Stimulated activated CD8-positive, alpha-beta memory T cell treated with anti-CD3 and anti-CD28 coated beads, Interleukin-4, amount 100 ng/mL, for 1 hour (primary cell): ENCODE measurements at places on chromosomes 3 and 15.

- peak; percentile 54 for DNase-seq
Observed at GRCh38 chr3:16319307-16319706, 54.3 kb downstream of the OXNAD1 start.

- no peak for DNase-seq
Observed at GRCh38 chr3:37646865-37647264, 214.8 kb upstream of the CTDSPL start.

- no peak for DNase-seq
Observed at GRCh38 chr3:126577261-126577660, 18.5 kb upstream of the C3orf22 start.

GRCh38 chr3:1131166-1131565 is 38.3 kb downstream of the CNTN6 start:
- DNase-seq = no peak

GRCh38 chr3:120302361-120302760 is 17.3 kb upstream of the GPR156 start:
- no peak for DNase-seq

- DNase-seq = no peak
Observed at GRCh38 chr3:45154641-45155147, 8.5 kb upstream of the CDCP1 start.

- DNase-seq = no peak
Observed at GRCh38 chr3:119219069-119219468, 21.6 kb downstream of the B4GALT4 start.

DNA sequence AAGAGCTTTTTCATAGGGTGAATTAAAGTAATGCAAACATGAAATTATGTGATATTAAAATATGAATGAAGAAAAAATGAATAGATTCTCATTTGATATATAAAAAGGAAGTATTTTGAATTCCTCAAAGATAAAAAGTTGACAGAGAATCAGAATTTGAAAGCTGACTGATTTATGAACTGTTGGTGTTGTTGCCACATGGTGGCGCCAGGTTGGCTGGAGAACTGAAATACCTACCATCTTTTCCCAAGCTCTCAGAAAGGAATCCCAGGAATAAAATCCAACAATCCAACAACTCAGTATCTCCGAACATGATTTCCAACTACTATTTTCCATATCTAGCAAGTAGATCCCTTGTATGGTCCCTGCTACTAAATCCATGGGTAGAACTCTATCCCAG is 3.1 kb downstream of the MYRIP start:
- no peak for DNase-seq

GRCh38 chr3:195445885-195446284 is 3.1 kb upstream of the ACAP2 start:
- no peak for DNase-seq

DNA sequence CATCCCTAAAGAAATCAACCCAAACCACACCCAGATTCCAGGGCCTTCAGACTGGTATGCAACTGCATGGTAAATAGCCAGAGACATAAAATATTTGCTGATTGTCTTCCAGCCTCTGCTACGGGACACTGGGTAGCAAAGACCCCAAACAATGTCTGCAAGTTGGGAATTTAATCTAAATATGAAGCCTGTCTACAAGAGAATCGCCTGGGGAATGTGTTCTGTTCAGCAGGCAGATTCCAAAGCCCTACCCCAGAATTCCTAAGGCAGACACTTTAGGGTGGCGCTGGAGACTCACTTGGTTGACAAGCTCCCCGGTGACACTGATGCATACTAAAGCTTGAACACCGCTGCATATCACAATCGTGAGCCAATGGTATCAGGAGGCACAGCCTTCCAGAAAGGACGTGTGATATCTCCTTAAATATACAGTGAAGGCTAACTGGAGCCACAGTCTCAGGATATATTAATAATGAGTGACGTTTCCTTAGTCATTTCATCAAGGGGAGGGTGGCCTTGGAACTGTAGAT is 684.1 kb downstream of the NTRK3 start:
- DNase-seq = no peak

GRCh38 chr3:98764472-98764884 is 1.3 kb downstream of the ST3GAL6 start:
- DNase-seq = no peak

DNA sequence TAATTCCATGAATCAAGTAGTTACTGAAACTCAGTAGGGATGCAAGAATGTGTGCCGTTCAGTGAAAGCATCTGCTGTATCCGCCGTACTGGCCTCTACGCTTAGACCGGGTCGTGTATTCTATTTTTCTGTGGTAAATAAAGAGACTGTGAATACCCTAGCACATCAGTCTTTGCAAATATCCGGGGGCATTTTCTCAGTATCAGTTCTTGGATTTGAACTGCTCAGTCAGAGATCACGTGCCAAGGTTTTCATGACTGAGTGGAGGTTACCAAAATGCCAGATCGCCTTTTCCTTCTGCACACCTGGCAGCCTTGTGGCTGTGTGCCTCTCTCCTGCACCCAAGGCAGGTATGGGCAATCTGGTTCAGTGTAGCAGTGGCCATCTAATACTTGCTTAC is 377.0 kb downstream of the OCA2 start:
- DNase-seq = no peak

DNA sequence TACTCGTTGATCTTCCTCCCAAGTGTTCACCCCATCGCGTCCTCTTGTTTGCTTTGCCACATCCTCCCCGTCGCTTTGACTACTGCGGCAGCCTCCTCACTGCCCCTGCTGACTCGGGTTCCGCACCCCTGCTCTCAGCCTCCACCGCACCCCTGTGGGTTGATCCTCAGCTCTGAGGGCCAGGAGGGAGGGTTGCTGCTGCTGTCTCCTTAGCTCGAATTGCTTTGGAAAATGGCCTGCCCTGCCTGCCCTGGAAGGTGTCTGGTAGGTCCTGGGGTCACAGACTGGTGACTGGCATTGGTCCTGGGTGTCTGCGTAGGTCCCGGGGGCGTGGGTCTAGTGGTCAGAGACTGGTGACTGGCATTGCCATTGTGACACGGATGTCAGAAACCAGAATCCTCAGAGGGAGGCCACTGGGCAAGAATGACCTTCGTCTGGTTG is 9.4 kb downstream of the MUC4 start:
- no peak for DNase-seq
